A172 (cell line): ENCODE measurements at places on chromosomes 6 and 20. TPM values are rescaled to one million over a fixed set of nuclear protein-coding genes. Genes with fewer than 3 reads are reported as not detected.
A peak's percentile ranks its signal among the peaks of the same experiment; 100 is the strongest.

GRCh38 chr6:167733740-167734661 lies 92.7 kb upstream of the AFDN start:
- DNase-seq = no peak

GRCh38 chr6:24323632-24324337 lies 34.1 kb downstream of the DCDC2 start:
- peak; percentile 32 for DNase-seq

- DNase-seq = no peak
Observed at GRCh38 chr20:57202309-57202708, 64.1 kb downstream of the BMP7 start.

DNA sequence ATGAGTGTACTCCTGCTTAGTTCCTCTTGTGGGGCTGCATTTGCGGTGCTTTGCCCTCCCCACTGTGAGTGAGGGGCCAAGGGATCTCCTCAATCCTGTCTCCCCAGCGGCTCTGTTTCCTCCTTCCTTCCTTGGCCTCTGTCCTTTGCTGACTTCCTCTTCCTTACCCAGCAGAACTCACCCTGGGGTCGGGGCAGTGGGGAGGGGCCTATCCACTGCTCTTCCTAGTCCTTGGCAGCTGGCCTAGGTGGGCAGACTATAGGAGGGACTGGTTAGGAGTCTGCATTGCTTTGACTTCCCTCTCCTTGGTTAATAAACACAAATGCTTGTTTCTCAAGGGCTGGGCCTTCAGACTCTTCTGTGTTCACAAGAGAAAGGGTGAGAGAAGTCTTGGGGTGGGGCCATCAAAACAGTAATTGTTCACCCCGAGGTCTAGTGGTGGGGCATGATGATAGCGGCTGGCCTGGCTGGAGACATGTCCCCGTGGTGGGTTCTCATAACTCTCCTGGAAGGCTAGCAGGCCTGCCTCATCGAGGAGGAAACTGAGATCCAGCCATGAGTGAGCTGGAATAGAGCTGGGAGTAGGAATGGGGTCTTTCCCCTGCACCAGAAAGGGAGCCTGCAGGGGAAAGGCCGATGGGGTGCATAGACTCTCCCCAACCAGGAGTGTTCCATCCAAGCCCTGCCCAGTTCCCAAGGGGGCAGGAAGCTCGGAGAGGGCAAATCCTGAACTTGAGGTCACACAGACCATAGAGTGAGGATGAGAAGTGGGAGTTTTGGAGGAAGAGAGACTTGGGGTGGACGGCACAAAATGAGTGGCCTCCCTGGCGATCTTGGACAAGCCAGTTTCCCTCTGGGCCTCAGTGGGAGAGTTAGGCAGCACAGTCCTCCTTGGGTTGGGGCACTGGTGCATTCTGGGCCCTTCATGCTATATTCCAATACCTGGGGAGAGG lies 12.7 kb downstream of the FAM110A start:
- no peak for DNase-seq

GRCh38 chr6:136084403-136084802 lies 165.7 kb downstream of the MTFR2 start:
- no peak for DNase-seq

DNA sequence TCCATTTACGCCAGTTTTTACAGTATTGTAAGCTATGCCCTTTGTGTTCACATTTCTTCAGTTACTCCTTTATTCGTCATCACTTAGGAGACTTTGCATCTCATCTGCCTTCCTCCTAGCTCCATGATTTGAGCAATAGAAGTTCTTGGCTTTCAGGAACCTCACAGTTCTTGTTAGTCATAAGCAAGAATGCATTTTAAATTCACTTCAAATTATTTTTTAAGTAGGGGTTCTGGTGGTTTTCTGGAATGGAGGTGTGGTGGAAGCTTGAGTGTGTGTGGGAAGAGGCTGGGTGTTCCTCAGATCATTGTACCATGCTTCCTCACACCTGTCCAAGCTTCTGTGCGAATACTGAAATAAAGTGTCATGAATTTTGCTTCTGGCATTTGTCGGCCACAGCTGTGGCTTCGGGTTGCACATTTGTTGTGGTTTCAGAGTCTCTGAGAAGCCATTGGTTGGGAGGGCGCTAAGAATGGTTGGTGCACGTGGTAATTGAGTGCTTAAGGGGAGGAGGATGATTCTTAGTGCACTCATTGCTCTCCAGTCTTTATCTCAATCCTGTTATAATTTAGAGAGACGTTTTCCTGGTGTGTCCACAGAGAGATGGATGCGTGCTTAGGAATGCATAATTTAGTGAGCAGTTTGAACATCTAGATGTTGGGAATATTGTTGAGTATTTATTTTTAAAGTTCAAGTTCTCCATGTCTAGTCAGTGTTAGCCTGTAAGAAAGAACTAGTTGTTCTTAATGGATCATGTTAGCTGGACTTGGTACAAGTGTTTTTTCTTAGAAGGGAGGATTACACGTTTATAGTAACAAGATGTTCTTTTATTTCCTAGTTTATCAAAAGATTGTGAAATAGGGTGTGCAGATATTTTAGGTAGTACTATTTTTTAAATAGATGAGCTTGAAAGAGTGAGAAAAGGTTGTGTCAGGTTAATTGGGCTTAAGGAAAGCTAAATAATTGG lies 31.9 kb downstream of the FOXO3 start:
- peak; percentile 75 for DNase-seq

GRCh38 chr6:38634518-38634917 lies 5.2 kb downstream of the BTBD9 start:
- DNase-seq = no peak

- DNase-seq = no peak
Observed at GRCh38 chr6:74609871-74610270, 596.0 kb downstream of the COL12A1 start.

- DNase-seq = peak; percentile 24
Observed at GRCh38 chr6:144718431-144718830, 433.3 kb downstream of the UTRN start.

GRCh38 chr6:87181903-87182302 lies 26.5 kb downstream of the ZNF292 start:
- no peak for DNase-seq

- no peak for DNase-seq
Observed at GRCh38 chr20:62805155-62805710, 598 bp downstream of the OGFR start.

- DNase-seq = peak; percentile 6
Observed at GRCh38 chr6:24974182-24975171, 38.7 kb upstream of the RIPOR2 start.

DNA sequence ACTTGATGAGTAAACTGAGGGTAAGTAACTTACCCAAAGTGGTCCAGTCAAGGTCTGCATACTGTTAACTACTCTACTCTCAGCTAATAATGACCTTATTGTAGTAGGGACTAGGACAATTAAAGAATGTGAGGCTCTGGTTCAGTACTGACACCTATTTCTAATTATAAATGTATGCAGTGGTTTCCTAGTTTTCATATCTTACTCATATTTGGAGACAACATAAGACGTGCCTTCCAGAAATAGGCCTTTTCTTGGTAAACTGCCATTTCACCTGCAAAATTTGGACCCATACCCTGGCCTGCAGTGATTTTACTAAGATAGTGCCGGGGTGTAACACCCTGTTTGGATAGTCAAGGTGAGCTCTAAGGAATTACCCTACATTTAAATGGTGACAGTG lies 24.7 kb downstream of the GJA1 start:
- no peak for DNase-seq

DNA sequence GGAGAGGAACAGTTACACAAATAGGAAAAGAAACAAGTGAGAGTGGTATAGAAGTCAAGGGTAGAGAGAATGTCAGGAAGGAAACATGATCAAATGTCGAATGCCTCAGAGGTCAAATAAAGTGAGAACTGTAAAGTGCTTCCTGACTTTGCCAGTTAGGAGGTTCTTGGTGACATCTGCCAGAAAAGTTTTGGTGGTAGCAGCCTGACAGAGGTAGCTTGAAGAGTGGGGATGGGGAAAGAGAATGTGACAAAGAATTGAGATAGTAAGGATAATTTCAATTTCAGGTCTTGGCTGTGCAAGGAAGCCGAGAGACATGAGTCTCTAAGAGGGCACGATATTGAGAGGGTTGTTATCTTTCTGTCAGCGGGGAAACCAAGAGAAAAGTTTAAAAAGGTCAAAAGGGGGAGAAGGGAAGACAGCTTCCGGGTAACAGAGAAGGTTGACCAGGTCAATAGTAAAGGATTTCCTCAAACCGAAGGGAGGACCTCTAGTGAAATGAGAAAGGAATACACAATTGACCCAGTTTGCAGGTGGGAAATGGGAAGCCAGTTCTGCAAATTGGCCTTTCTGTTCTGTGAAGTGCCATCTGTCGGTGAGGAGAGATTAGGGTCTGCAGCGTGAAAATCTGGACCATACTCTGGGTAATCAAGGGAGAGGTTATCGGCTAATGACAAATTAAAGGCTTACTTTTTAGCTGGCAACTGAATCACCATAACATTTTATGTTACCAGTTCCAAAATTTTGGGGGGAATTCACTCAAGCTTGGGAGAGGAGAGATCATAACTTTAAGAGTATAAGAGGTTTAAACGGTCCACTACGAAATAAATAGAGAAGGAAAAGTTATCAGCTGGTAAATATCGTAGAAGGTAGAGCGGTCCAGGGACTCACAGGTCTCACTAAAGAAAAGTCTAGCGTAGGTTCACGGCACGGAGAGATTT lies 973 bp upstream of the BRD2 start:
- DNase-seq = peak; percentile 46

DNA sequence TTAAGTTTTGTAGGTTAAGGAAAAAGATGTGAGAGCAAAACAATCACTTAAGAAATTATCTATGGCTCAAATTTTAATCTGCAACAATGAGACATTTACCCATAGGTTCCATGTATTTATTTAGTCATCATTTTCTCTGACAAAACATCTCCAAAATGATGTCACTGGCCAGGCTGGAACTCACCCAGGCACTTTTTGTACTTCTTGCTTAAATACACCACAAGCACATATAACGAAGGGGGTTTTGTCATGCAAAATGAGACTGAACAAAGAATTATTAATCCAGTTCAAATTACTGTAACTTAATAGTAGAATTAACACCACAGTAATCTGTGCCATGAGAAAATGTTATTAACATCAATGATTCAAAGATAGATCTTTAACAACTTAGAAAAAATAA lies 200.5 kb downstream of the PTPRK start:
- no peak for DNase-seq

GRCh38 chr6:111423960-111424846 lies 58.8 kb downstream of the REV3L start:
- DNase-seq = no peak

GRCh38 chr20:42295592-42295991 lies 677.4 kb upstream of the CHD6 start:
- DNase-seq = no peak

- DNase-seq = no peak
Observed at GRCh38 chr20:54344832-54345231, 130.6 kb upstream of the DOK5 start.

GRCh38 chr20:41046716-41047115 lies 18.1 kb downstream of the TOP1 start:
- no peak for DNase-seq

GRCh38 chr6:2632368-2632767 lies 118.4 kb downstream of the MYLK4 start:
- DNase-seq = peak; percentile 64

GRCh38 chr20:53133125-53133524 lies 161.0 kb downstream of the TSHZ2 start:
- DNase-seq = no peak

GRCh38 chr6:3905945-3906845 lies 57.0 kb downstream of the FAM50B start:
- DNase-seq = no peak

Gene PPP1R3G
- 0.22 and 1.5 TPM in 2 replicates for total RNA-seq

Gene DOK5
- not detected in 2 replicates for total RNA-seq

Gene TRIM40
- not detected in 2 replicates for total RNA-seq

Gene PRKN
- total RNA-seq = 0.41 and 0.43 TPM in 2 replicates

Gene OPRM1
- not detected in 2 replicates for total RNA-seq

Gene NRSN1
- total RNA-seq = not detected in 2 replicates
